ENCODE measurements at places on chromosomes 5 and 9. TPM values are rescaled to one million over a fixed set of nuclear protein-coding genes. Genes with fewer than 3 reads are reported as not detected.

CNTFR gene
- total RNA-seq, result not detected

GPR150 gene
- not detected for total RNA-seq

CAMK4 gene
- 168 TPM for total RNA-seq

SLC6A7 gene
- total RNA-seq, result not detected

RANBP3L gene
- not detected for total RNA-seq

ENG gene
- 2.6 TPM for total RNA-seq

SHISAL2B gene
- total RNA-seq, result not detected

PCAT7 gene
- total RNA-seq, result not detected

BARHL1 gene
- not detected for total RNA-seq

PCDHB4 gene
- total RNA-seq, result not detected

ZNF366 gene
- not detected for total RNA-seq

SHOC1 gene
- not detected for total RNA-seq

FOXD4L4 gene
- total RNA-seq, result not detected

PDZD2 gene
- total RNA-seq, result 0.81 TPM

FBP1 gene
- total RNA-seq, result 2.2 TPM

SVEP1 gene
- not detected for total RNA-seq

CDX1 gene
- not detected for total RNA-seq

PIP5KL1 gene
- total RNA-seq, result 7.4 TPM

ADAMTS2 gene
- total RNA-seq, result not detected

ZCCHC7 gene
- 39.5 TPM for total RNA-seq

TAF1L gene
- not detected for total RNA-seq

ADAMTSL1 gene
- total RNA-seq, result not detected

MROH2B gene
- total RNA-seq, result not detected

IRX4 gene
- not detected for total RNA-seq

SCGB3A1 gene
- not detected for total RNA-seq

RMRP gene
- 22,073 TPM for total RNA-seq

MAT2B gene
- 25.1 TPM for total RNA-seq

ARID3C gene
- total RNA-seq, result not detected

PPP3R2 gene
- not detected for total RNA-seq

PCDHAC2 gene
- not detected for total RNA-seq

C8G gene
- total RNA-seq, result not detected

SLC30A5 gene
- 14.5 TPM for total RNA-seq

LECT2 gene
- not detected for total RNA-seq

LHFPL2 gene
- 0.94 TPM for total RNA-seq

PLAC8L1 gene
- total RNA-seq, result not detected

FAM221B gene
- not detected for total RNA-seq

WWC1 gene
- total RNA-seq, result not detected

CDKN2B gene
- not detected for total RNA-seq

EEIG1 gene
- 378 TPM for total RNA-seq

FNIP1 gene
- 29.7 TPM for total RNA-seq

AQP3 gene
- 48.0 TPM for total RNA-seq

GABRP gene
- total RNA-seq, result not detected

RPS14 gene
- total RNA-seq, result 5,613 TPM

PCA3 gene
- total RNA-seq, result not detected

INSL6 gene
- not detected for total RNA-seq

IL17B gene
- not detected for total RNA-seq

PTCD2 gene
- 3.7 TPM for total RNA-seq

FBP2 gene
- not detected for total RNA-seq

SPATA31C1 gene
- not detected for total RNA-seq

PRDM9 gene
- not detected for total RNA-seq

CAPSL gene
- total RNA-seq, result not detected
